ENCODE measurements at places on chromosomes 2 and 18. TPM values are rescaled to one million over a fixed set of nuclear protein-coding genes. Genes with fewer than 3 reads are reported as not detected.

DNA sequence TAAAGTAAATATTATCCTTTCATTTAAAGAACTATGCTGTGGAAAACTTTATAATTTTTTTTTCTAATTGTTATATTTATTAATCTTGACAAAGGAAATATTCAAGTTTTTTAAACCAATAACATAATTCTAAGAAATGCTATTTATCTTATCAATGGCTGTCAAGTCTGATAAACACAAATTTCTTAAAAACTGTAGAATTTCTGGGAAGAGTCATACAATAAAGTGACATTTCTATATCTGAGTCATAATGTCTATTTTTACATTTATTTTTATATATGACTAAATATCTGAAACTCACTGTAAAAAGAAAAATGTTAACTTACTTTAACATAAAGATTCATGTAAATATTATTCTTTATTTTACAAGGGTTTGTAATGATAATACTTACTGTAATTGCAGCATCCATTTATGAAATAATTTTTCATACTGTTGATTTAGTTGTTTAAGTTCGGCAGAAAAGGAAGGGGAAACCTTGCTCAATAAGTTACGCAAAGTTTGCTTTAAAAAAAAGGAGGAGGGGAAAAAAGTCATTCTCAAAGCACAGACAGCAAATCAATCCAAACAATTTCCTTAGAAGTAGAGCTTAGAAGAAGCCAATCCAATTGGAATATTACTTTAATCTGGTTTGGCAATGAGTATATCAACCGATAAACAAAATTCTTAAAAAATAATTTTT is 32.4 kb downstream of the ORC2 start:
- DNase-seq = no peak

DYSF gene
- 22.9 TPM for polyA plus RNA-seq

- no peak for DNase-seq
Observed at GRCh38 chr2:5940596-5941535, 248.7 kb downstream of the SOX11 start.

TEKT4 gene
- polyA plus RNA-seq = not detected

GRCh38 chr2:51013079-51013932 is 18.6 kb downstream of the NRXN1 start:
- no peak for DNase-seq

GRCh38 chr2:75022516-75022915 is 64.1 kb downstream of the POLE4 start:
- DNase-seq = no peak

DNA sequence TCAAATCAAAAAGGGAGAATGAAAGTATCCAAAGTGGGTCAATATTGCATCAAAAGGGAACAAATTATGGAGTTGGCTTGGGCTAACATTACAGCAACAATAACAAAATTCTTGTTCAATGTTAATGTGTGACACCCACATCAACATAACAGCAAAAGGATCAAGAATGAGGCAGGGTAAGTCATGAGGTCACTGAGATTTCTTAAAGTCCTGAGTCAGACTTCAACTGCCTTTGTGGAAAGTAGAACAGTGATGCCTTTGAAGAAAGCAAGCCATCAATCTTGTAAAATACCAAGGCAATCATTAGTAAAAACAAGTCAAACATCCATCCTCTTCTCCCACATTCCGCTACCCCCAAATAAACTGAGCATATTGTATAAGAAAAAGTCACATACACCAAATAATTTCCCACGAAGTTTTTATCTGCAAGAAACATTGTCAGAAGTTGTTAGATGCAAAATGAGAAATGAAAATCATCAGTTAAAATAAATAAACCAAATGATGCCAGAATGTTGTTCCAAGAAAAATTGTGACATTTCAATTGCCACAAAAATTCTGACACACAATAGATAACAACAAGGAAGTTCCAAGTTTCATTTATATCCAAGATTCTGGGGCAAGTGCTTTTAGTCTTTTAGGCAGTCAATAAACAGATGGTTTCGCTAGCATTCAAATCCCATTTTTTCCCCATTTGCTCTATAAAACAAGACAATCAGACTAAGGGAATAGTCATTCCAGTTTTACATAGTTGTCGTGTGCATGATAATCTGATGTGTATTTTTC is 216.1 kb upstream of the SETBP1 start:
- DNase-seq = no peak

DNA sequence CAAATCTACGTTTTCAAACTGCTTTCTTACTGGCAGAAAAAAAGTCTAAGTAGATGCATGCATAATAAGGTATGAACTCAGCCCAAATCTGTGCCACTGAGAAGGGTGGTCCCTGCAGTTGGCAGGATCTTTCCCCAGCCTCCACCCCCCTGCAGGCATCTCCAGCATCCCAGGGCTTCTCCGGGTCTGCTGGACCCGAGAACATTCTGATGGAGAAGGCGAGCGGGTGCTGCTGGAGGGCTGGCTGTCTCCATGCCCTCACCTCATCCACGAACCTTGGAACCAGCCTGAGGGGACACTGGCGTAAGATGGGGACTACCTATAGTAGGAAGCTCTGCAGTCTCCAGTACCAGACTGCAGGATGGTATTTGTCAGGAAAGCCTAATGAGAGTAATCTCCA is 198.9 kb downstream of the HDAC4 start:
- DNase-seq = no peak

GRCh38 chr18:13235981-13236380 is 17.4 kb downstream of the LDLRAD4 start:
- no peak for DNase-seq

DNA sequence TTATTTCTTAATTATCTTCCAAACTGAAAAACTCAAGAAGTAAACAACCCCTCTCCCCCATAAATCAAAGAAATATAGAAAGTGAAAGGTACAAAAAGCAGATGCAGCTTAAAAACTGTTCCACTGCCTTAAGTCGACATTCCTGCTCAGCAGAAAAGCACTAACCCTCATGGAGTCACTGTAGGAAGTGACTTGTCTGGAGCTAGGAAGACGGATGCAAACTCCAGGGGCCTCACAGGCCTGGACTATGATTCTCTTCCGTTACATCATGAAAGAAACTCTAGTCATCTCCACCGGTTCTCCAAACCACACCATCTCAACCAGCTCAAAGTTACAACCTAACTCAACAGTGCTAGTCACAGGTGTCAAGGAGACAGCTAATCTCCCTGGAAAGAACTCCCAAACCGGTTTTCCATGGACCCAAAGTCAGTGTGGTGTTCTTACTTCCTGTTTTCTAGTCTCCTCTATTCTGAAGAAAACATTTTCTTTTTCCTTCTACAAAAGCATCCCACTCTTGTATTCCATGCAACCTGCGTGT is 128.4 kb downstream of the PIEZO2 start:
- DNase-seq = no peak

GRCh38 chr2:191738667-191739066 is 60.7 kb downstream of the NABP1 start:
- DNase-seq = no peak

GRCh38 chr2:102417946-102418345 is 5.0 kb upstream of the IL18RAP start:
- no peak for DNase-seq

HMSD gene
- not detected for polyA plus RNA-seq

- DNase-seq = no peak
Observed at GRCh38 chr2:173909846-173910245, 55.3 kb downstream of the SP3 start.

GRCh38 chr18:53991202-53991601 is 233.3 kb downstream of the MBD2 start:
- no peak for DNase-seq

STON1 gene
- polyA plus RNA-seq = 57.0 TPM

SPEG gene
- polyA plus RNA-seq = 226 TPM

GRCh38 chr18:51438797-51439350 is 241.4 kb upstream of the MEX3C start:
- no peak for DNase-seq

DNA sequence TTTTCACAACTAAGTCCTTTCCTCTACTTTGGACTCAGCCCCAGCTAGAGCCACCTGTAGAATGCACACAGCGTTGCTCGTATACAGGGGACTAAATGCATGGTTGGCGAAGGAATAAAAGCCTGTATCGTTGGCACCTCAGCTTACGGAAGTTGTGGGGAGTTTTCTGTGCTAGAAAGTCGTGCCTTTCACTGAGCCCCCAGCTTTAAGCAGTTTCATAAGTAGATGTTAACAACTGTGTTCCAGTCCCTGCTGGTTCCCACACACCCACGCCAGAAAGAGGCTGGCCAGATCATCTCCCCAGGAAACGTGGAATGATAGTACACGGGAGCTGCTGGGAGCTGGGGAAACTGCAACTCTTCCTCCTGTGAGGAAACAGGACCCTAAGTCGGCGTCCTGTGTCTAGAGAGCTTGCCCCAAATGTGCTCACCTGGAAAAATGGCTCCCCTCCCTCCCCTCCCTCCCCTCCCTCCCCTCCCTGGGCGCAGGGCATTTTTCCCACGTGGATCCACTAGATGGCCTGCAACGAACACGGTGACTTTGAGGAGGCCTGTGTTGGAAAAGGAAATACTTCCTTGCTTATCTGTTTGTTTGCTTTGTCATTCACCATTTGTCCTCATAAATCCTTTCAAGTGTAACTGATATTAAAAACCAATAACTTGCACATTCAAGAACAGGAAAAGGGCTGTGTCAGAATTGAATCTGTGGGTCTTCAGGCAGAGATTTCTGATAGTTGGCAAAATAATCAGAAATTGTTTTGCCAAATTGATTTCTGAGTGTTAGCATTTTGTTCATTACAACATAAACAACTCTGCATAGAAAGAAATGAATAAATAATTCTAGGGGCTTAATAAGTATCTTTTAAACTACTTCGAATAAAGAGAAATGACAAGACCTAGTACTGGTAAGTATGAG is 43.9 kb upstream of the RFX8 start:
- DNase-seq = no peak

DNA sequence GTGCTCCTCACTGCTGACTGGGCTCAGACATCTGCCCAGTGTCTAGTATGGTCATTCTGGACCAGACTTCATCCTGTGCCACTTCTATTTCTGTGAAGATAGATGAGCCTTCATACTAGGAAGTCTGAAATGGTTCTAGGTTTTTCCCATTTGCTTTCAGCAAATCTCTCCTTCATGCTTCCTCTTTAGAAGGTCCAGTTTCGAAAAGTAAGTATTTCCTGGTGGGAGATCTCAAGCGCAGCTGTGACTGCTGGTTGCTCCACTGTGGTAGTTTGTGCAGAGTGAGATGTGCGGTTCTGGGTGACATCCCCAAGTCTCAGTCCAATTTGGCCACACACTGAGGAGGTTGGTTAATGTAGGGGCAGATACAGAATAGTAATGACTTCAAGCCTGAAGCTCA is 14.4 kb downstream of the IL36B start:
- DNase-seq = no peak

DNA sequence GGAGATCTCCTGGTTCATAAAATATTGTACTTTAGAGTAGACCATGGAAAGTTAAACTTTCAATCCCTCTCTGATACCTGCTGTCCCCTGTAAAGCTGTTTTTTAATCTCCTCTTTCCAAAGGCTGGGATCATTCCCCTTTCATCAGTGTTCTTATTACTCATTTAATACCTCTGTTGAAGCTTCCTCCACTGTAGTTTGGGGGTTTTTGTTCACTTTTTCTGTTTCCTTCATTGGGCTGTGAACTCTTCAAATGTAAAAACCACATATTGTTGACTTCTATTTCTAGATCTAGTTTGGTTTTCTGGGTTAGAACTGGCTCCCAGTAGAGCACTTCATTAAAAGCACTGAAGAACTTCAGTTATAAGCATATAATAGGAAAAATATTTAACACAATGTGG is 598.1 kb downstream of the RNF144A start:
- DNase-seq = no peak

DNA sequence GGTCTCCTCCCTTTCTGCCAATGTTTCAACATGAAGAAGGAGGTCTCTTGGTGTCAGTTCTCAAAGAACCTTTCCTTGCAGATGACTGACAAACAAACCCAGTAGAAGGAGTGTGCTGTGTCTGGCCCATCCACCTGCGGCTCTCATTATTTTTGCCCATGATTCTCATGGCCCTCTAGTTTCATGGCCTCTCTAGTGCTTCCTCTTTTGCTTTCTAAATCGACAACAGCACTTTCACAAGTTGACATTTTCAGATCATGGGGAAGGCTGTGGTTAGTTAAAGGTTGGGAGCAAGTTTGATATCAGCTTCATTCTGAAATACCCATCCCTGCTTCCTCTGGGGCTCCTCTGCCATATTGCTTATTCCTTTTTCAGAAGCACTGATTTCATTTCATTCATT is 805.2 kb downstream of the SLC4A3 start:
- no peak for DNase-seq

DNA sequence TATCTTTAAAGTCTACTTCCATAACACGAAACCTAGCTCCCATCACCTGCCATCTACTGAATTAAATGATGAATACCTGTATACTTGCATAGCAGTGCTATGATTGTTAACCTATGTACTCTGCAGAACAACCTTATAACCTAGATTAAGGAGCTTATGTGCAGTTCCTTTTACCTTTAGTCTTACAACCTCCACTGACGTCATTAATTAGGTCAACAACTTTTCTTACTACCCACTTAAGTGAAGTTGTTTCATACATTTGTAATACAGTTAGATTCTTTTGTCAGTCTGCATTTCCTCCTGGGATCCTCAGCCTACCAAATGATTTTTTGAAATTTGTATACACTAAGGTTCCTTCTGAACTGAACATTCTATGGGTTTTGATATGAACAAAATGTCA is 1082.3 kb downstream of the SUCLG1 start:
- no peak for DNase-seq

DNA sequence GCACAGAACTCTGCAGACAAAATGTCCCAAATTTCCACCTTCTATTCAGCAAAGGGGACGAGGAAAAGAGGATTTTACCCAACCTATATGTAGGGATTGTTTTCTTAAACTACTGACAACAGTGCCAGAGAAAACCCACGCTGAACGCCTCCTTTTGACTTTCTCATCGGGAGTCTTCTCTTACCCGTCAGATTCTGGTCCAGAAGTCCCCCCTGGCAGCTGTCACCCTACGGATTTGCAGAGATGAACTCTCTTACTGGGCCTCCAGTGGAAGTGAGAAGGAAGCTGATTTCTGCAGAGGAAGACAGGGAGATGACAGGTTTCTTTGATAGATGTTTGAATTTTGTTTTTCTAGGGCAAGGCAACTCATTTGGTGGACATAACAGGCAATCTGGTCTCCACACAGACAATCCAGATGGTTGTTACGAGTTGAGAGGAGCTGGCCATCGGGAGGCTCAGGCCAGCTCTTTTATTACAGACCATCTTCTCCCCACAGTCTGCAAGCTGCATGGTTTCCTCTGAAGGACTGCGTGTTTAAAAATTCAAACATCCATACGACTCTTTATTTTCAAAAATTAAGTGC is 804.3 kb downstream of the RNF144A start:
- DNase-seq = no peak

RAX gene
- not detected for polyA plus RNA-seq

- no peak for DNase-seq
Observed at GRCh38 chr2:20448977-20449306, 2.1 kb downstream of the RHOB start.

GRCh38 chr2:118224895-118225311 is 136.6 kb downstream of the INSIG2 start:
- DNase-seq = no peak

DNA sequence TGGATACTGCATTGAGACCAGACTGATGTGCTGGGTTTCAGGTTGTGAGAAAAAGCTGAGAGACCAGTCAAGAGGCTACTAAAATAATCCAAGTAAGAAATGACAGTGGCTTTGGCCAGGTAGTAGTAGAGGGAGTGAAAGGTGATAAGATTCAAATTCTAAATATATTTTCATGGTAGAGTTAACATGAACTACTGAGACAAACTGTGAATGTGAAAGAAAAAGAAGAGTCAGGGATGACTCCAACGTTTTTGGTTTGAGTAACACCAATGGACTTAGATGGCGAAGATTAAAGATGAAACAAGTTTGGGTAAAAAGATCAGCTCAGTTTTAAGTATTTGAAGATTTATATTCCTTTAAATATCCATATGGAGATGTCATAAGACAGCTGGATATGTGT is 209.4 kb downstream of the ZEB2 start:
- DNase-seq = no peak

- DNase-seq = no peak
Observed at GRCh38 chr2:96247009-96247408, 18.8 kb downstream of the TMEM127 start.
